RPMI7951 (cell line): ENCODE measurements at places on chromosomes 2 and 18. TPM values are rescaled to one million over a fixed set of nuclear protein-coding genes. Genes with fewer than 3 reads are reported as not detected.

- DNase-seq: no peak
These were observed 721.9 kb upstream of the ACVR2A start for GRCh38 chr2:147122944-147123343.

DNA sequence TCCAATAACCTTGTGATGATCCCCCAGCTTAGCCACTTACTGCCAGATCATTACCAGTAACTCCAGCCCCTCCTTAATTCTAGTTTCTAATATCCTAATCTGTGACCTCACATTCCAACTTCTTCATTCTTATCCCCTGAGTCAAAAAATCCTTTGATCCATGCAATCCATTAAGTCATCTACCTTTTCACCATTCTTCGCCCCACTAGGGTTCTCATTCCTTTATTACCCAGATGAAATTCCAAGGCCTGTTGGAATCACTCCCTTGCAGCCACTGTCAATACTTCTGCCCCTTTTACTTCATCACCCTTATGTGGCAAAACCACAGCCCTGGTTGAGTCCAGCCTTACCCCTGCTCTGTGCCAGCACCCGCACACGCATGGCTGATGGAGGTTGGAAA is 20.3 kb upstream of the IL36G start:
- DNase-seq: no peak

DNA sequence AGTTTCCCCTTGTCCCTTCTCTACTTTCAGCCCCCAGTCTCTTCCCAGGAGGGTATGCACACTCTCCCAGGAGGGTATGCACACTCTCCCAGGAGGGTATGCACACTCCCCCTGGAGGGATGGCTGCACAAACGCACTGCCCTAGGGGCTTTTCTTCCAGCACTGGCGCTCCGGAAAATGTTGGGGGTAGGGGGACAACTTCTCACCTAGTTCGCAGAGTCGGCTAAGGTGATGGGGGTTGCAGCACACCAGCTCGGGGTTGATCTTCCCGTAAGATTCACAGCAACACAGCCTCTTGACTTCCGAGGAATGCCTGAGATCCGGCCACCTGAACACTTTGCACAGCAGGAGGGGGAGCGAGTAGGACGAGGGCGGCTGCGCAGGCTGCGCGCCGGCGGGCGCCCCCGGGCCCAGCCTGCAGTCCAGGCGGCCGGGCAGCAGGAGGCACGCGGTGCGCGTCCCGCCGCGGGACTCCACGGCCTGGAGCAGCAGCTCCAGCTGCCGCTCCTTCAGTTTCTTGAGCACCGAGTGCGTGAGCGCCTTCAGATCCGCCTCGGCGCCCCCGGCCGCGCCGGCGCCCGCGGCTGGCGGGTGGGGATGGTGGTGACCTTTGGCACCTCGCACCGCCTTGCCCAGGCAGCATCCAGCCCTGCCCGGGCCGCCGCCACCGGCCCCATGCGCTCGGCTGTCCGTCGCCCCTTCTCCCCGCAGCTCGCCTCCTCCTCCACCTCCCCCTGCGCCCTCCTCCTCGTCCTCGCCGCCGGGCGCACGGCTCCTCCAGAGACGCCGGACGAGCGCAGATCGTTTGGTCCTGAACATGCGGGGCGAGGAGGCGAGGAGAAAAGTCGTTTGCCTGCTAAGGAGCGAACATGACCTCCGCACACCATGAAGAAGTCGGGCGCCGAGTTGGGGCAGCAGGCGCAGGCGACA is 894 bp downstream of the SMAD7 start:
- peak; percentile 55 for DNase-seq

GRCh38 chr18:31677592-31677991 is 6.8 kb downstream of the B4GALT6 start:
- DNase-seq: no peak

PKDCC gene
- 1.7 and 1.8 TPM in 2 replicates for total RNA-seq

IGFBP5 gene
- total RNA-seq: 22.4 and 25.0 TPM in 2 replicates

DNA sequence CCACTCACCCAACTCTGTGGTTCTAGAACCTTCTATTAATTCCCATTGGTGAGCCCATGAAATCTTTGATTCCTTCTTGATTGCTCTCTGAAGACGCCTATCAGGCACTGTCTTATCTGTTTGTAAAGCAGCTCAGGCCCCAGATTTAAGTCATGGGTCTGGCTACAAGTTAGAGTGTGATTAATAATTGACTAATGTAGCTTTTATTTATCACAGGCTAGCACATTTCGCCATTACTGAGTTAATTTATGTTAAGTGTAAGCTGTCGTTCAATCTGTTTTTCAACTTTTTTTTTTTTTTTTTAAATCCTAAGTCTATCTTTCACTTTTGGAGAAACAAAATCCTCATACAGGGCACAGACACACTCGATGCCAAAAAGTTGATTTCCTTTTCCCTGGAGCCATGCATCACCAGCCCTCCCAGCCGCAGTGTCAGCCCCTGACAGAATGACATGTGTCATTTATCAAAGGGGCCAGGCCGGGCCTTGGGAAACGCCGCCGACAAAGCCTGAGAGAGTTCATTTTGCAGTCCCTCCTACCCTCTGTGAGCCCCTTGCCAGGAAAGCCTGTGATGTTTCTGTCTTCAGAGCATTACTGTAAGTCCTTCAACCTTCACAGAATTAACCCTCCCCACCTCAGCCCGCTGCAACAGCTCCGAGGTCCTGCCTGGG is 15.8 kb downstream of the TSHZ1 start:
- DNase-seq: peak; percentile 30

DNA sequence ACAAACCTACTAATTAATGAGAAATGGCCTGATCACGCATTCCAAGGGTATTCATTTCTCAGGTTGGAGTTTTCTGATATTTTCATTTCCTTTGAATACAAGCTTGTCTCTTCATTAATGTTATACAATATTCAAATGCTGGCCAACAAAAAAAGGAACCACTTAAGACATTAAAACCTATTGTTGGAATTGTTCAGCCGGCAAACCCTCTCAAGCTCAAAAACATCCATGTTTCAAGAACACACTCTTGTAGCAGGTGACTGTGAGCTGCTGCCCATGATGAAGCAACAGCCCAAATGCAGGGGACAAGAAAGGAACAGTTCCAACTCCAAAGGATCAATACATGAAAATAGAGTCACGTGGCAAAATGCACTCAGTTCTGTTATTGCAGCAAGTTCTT is 454.5 kb downstream of the BCL11A start:
- DNase-seq: no peak

DNER gene
- total RNA-seq: 109 and 126 TPM in 2 replicates

DNA sequence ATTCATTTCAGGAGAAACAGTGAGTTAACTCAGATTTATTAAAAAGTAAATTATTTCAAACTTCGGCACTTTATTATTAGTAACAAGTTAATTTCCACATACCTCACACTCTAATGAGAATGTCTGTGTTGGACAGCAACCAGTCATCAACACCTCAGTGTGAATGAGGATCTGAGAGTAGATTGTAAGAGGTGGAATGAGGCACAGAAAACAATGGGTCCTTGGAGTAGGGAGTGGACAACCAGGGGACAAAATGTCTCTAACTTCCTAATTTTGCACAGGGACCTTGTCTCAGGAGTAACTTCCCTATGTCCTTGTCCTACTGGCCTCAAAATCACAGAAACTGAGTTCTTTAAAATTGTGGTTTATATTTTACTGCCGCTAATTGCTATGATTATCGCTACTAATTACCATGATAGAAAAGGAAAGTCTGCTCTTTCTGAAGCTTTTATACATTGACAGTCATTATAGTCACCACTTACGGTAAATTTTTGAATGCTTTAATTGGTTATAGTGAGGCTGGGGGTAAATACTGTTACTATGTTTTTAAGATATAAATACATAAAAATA is 82.2 kb upstream of the LRPPRC start:
- DNase-seq: no peak

KLHL30 gene
- total RNA-seq: not detected in 2 replicates

ITPRIPL1 gene
- 14.5 and 15.9 TPM in 2 replicates for total RNA-seq

GRCh38 chr2:127175751-127176354 is 44.2 kb downstream of the CYP27C1 start:
- DNase-seq: peak; percentile 63

KCNJ3 gene
- total RNA-seq: not detected in 2 replicates

- peak; percentile 23 for DNase-seq
These were observed 82.8 kb upstream of the DSEL start for GRCh38 chr18:67599277-67599676.

DNA sequence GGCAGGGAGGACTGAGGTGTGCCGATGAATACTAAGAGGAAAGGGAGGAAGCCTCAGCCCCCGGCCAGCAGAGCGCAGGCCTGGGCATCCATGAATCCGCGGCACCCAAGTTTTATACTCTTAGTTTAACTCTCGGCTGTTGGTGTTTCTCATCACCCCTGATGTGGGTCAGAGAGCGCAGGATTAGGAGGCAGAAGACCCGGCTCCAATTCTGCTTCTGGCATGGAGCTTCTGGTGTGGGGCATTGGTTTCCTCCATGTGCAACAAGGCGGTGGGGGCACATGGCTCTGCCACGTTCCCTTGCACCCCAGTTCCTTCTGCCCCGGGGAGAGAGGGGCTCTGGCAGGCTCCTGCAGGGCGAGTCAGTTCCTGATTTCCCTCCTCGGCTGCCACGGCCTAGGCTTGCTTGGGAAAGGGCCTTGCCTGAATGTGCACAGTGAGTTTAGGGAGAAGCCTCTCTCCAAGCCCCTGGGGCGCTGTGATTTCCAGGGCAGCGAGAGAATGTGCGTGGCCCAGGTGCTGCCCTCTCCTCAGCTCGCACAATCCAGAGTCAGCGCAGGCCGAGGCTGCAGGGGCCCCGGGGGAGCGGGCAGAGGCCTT is 36.2 kb upstream of the DNMT3A start:
- no peak for DNase-seq

DNA sequence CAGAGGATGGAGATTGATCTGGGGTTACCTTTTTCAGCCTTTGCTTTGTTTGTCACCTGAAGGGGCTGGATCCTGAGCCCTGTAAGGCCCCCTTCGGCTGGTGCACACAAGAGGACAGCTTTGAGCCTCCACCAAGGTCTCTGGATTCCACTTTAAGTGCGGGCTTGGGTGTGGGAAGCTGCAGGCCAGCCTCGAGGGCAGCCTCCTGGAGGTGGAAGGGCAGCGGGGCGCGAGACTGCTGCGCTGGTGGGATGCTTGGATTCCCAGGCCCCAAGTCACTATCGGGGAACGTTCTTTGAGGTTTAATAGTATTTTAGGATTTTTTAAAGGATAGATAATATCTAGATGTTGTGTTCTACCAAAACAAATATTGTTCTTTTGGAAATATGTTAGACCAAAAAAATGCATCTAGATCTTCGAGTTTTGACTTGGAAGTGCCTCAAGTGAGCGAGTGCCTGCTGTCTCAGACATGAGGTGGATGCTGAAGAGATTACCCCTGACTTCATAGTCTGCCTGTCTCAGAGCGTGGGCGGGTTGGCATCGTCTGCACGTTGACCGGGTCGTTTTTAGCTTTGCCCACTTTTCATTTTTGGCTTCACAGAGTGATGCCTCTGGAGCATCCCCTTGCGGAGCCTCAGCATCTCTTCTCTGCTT is 113.8 kb downstream of the AGAP1 start:
- no peak for DNase-seq

GRCh38 chr18:22368021-22368420 is 49.7 kb downstream of the CTAGE1 start:
- DNase-seq: no peak

GRCh38 chr2:28439763-28440162 is 47.1 kb downstream of the FOSL2 start:
- no peak for DNase-seq

ATP6V1B1 gene
- 0.68 and 2.8 TPM in 2 replicates for total RNA-seq

DNA sequence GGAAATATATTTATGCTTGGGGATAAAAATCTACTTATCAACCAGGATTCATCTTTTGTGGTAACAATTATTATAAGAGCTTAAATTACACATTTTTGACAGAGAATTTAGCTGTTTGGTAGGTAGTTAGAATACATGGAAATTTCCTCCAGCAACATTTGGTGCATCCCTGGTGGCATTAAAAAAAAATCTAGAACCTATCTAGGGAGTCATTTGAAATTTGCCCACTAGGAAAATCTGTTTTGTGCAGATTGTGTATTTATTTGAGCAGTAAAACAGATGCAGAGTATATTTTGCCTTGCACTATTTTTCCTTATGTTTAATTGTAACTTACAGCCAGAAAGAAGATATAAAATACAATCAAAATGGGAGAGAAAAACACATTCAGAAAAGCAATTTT is 208.4 kb upstream of the LRP1B start:
- no peak for DNase-seq

OTOF gene
- total RNA-seq: not detected in 2 replicates

GRB14 gene
- not detected in 2 replicates for total RNA-seq

DNA sequence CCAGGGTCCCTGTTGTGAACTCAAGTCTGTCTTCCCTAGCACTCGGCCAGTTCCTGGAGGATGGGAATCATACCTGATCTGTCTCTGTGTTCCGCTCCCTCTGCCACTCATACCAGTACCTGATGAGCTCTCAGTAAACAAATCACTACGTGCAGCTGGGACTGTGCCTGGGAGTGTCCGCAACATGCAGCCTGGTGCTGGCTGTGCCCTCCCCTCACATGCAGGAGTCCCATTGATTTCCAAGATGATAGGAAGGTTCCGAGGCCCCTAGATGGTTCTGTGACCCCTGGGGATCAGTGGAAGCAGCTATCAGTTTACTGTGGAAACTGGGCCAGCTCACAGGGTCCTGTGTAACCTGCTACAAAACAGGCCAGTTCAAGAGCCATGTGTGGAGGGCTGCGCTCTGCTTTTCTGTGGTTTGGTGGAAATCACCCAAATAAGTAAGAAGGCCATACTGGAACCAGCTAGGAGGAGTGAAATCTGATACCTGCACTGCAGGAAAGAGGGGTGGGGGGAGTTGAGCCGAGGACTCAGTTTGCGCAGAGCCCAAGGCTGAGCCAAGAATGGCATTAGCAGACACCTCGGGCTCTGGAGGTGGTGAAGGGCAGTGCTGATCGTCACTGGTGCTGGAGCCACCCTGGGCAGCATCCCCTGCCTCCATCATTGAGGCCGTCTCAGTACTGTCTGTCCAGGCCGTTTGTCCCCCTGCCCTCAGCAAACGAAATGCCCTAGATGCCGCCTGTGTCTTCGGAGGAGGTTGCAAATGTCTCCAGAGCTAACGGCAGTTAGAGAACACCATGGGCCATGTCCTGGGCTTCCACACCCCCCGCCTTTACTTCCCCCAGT is 93.3 kb downstream of the KLHL29 start:
- DNase-seq: no peak

- no peak for DNase-seq
These were observed 108.6 kb downstream of the QPCT start for GRCh38 chr2:37453027-37453426.

DNA sequence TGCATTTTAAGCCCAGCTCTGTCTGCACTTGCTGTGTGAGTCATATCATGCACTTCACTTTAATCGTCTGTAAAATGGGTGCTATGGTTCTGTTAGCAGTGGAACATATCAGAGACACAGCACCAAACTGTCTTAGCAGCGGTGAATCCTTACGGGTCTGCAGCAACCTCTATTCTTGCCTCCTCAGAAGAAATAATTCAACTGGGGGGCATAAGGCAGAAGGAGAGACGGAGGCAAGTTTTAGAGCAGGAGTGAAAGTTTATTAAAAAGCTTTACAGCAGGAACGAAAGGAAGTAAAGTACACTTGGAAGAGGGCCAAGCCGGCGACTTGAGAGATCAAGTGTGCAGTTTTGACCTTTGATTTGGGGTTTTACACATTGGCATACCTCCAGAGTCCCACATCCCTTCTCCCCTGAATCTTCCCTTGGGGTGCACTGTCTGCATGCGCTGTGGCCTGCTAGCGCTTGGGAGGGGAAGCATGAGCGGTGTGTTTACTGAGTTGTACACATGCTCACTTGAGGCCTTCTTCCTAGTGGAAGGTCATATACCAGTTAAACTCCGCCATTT is 109.8 kb downstream of the DDX1 start:
- DNase-seq: no peak
